ENCODE measurements at places on chromosomes 11 and 22.

GRCh38 chr11:35566181-35566580, 40.8 kb upstream of the PAMR1 start:
- no peak for DNase-seq

- no peak for DNase-seq
Measured at GRCh38 chr22:36340621-36341020, 47.1 kb downstream of the MYH9 start.

DNA sequence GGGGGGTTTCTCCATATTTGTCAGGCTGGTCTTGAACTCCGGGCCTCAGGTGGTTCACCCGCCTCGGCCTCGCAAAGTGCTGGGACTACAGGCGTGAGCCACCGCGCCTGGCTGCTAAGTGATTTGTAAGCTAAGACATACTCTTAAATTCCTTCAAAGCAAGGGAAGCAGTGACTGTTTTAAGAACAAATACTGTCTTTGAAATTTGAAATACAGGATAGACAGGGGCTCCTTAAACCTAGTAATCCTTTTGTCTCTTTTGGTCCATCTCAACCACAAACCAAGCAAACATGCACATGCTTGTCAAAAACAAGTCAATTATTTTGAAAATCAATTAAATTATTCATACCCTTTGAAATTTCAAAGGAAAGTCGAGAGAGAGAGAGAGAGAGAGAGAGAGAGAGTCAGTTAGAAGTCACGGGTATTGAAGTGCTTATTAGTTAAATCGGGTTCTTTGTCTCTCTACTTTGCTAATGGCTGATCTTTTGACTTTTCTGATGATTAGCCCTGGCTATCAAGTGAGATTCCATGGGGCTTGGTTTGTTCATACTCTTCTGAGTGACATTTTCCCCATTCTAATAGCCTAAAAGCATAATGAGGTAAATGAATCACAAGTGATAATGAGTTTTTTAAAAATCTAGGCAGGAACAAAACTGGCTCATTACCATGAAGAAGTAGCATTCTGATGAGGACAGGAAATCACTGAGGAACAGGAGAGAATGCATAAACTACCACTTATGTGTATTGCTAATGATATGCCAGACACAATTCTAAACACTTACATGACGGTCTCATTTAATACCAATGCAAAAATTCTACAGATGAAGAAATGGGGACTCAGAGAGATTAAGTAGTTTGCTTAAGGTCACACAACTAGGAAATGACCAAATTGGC, 48.0 kb downstream of the MCHR1 start:
- no peak for DNase-seq

GRCh38 chr11:65501472-65502273, 2.8 kb downstream of the MALAT1 start:
- no peak for DNase-seq

DNA sequence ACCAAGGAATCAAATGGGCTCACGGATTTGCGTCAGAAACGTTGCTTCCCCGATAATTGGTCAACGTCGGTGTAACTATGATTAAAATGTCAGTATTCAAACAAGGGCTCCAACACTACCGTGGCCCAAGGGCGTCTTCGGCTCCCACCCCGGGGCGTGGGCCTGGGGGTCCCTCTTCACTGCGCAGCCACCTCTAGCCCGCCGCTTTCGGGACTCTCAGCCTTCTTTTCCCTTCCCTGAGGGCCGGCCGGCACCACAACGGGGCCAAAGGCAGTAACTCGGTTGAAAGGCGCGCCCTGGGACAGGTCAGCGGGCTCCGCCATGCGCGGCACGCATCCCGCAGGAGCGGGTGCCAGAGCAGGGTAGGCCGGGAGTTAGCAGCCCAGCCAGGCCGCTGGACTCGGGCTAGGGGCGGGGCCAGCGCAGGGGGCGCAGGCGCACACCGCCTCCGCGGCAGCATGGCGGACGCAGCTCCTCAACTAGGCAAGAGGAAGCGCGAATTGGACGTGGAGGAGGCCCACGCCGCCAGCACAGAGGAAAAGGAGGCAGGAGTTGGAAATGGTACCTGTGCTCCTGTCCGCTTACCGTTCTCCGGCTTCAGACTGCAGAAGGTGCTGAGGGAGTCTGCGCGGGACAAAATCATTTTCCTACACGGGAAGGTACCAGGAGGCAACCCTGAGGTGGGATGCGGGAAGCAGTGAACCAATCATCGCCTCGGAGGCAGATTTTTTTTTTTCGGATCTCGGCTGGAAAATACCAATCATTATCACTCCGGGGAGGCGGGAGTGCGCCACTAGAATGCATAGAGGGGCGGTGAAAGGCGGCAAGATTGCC, at the start of gene DCPS:
TSS of gene DCPS (plus strand) at position 438 of the 834 bp plus-strand sequence. CDS start at position 459, 21 bp downstream.
- peak; percentile 83 for DNase-seq

DNA sequence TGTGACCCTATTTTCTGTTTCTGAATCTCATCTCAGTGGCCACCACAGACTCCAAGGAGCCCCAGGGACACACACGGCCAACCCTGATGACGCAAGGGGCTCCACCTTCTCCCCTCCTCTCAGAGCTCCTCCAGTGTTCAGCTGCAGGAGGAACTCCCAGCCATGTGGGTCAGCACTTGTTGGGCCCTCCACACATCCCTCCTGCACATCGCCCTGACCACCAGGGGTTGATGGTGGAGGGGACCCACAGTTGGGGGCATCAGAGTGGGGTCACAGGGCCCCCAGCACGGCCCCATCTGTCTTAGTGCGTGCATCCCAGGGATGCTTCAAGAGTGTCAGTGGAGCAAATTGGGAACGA, 499.6 kb downstream of the BRD1 start:
- no peak for DNase-seq

- no peak for DNase-seq
Measured at GRCh38 chr11:32462011-32462690, 26.8 kb upstream of the WT1 start.

DNA sequence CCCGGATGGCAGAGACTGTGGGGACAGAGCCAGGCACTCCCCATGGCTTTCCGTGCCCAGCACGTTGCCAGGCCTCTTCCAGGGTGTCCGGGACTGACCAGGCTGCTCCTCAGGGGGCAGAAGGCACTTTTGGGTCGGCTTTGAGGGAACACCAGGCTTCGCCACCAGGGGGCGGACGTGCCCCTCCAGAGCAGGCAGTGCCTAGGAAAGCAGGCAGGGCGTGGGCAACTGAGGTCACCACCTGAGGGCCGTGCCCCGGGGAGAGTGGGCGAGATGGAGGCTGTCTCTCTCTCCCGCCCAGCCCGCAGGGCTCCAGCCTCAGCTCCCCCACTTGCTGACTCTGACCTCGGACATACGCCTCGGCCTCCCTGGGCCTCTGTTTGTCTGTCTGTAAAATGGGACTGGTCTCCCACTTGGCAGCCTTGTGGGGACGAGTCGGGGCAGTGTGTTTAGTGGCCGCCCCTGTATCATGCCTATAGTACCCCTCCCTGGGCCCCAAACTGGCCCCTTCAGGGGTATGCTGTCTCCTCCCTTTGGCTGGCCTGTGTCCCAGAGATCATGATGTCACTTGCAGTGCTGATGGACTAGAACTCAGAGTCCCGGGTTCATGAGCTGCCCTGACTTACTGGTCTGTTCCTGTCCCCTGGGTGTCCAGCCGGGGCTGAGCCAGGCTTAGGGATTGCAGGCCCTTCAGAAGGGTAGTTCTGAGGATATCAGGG, 4.4 kb upstream of the PRR5 start:
- DNase-seq: peak; percentile 79

DNA sequence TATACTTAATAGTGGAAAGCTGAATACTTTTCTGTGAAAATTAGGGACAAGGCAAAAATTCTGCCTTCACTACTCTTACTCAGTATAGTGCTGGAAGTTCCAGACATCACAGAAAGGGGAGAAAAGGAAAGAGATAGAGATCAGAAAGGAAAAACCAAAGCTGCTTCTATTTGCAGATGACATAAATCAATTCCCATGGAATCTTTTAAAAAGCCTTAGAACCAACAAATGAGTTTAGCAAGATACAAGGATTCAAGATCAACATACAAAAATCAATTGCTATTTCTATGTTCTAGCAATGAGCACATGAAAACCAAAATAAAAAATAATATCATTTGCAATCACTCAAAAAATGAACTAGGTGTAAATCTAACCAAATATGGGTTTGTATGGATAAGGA, 16.2 kb upstream of the CLDN5 start:
- DNase-seq: no peak

DNA sequence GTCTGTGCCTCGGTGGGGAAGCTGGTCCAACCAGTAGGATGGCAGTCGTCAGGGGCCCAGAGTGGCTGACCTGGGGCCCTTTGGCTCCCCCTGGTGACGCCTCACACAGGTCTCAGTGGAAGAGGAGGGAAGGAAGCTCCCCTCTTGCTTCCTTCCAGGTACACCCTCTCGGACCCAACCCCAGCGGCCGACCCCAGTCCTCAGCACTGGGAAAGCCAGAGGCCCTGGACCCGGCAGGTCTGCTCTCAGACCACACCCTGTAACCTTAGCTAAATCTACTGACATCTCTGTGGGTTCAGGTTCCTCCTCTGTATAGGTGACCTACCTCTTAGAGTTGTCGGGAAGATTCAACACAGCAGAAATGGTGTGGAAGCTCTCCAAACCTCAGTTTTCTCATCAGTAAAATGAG, 3.4 kb upstream of the SCUBE1 start:
- DNase-seq: peak; percentile 42

DNA sequence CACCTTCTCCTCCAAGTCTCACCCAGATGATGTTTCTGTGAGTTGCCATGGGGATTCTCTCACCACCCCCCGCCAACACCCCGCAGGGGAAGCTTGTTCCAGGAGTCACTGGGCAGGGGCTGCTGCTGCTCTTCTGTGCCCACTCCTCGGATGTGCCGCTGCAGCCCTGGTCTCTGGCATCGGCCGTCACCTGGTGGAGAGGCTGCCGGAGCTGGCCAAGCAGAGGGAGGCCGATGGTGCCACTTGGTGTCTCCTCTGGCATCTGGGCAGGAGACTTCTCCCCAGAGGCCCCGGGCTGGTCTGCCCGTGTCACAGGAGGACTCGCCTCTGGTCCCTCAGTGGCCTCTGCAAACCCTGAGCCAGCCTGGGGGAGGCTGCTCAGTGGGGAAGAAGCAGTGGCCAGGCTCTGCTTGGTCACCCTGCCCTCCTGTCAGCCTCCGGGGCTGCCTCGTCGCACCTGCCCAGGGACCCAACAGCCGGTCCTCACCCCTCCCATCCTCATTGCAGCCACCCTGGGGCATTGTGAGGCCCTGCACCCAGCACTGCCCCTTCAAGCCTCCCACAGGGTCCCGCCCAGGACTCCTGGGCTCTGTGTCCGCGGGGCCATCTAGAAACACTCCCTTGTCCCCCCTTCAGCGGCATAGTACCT, 424 bp upstream of the ADORA2A start:
- no peak for DNase-seq
